Ovary (tissue), 10 donors: ENCODE measurements at places on chromosomes 6 and 20. TPM values are rescaled to one million over a fixed set of nuclear protein-coding genes. Genes with fewer than 3 reads are reported as not detected.
A peak's percentile ranks its signal among the peaks of the same experiment; 100 is the strongest.

GRCh38 chr6:11083491-11083890 lies 10.1 kb upstream of the SMIM13 start:
- no peak for DNase-seq

DNA sequence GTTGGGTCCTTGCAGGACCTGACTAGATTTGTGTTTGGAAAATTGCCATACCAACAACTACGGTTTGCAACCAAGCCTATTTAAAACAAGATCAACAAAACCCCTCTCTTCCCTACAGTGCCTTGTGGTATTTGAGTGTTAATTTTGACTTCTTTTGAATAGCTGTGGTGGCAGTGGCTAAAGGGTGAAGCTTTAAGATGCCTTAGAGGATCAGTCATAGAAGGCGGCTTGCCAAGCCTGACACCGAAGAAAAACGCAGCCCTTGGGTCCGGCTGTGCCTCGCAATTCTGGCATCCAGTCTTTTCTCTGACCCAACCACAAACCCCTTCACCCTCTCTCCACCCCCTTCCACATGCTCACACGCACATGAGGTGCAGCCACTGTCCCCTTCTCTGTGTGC lies 32.6 kb downstream of the BMP6 start:
- DNase-seq = no peak

- no peak for DNase-seq
Measured at GRCh38 chr6:64280569-64280968, 645.0 kb downstream of the PHF3 start.

DNA sequence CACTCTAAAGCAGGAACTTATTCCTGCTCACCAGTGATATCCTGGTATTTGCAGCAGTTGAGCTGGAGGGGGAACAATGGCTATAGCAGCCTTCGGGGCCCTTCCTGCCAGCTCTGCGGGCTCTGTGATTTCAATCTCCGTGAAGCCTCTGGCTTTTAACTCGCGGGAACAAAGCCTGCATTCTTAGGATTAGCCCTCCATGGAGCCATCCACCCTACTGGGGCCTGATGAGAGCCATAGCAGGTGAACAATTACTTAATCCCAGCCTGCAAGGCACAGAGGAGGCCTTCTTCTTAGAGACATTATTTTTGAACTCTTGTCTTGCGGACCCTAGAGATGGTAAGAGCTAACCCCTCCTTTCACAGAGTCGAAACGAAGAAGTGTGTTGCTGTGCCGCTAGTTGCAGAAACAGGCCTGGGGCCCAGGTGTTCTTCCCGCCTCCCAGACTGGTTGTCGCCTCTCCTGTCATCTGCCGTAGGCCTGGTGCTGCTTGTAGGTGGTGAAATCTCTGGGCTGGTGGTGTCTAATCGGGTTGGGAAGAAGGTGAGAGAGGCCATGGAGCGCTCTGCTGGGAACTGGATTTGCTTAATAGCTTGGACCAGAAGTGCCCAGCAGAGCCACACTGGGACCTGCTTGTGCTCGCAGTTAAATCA lies 9.7 kb downstream of the GHRH start:
- no peak for DNase-seq

- no peak for DNase-seq
Measured at GRCh38 chr6:44224029-44224964, 902 bp downstream of the SLC29A1 start.

DNA sequence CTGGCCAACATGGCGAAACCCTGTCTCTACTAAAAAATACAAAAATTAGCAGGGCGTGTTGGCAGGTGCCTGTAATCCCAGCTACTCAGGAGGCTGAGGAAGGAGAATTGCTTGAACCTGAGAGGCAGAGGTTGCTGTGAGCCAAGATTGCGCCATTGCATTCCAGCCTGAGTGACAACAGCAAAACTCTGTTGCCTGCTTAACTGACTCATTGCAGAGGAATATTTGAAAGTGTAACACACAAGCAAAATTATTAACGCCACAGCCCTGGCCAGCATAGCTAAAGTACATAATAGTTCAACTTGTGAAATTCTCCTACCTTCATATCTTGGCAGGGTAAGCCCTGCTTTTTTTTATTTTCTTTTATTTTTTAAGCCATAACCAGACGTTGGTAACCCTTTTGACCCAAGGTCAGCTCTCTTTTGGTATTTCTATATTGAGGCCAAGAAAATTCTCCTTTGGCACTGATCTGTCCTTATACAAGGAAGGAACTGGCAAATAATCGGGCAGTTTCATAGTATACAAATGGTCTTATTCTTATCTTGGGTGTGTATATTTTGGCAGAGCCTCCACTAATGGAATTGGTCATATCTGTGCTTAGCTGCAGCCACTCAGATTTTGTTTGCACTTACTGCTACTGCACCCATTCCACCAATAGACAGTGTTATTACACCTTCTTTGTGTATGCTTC lies 4.0 kb upstream of the ADGRF5 start:
- no peak for DNase-seq

DNA sequence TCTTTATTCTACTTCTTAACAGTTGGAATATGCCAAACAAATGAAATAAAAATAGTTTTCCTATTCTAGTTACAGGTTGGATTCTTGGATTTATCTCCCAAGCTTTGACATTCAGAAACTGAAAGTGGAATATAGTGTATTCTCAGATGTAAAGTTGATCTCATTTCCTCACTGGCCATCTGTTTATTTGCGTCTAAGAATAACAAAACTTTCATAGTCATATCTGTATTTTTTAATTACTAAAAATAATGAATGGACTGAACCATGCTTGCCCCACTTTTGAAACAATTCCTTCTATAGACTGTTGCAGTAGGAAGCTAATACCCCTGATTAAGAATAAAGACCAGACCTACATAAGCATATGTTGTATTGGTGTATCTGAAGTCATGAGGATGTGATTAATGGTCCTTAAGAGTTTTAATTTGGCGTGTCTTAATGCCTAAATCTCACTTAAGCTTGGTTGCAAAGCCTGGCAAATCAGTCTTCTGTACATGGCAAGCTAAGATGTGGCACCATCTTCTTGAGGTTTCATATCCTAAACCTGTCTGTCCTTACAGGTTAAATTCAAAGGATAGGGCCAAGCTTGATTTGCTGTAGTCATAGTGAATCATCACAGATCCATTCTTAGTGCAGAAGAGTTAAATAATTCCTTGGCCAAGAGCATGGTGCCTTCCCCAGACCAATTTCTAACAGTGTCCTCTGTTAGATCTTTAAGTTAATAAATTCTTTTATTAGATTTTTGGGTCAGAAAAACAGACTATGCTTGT lies 58.9 kb downstream of the FOXO3 start:
- no peak for DNase-seq

DNA sequence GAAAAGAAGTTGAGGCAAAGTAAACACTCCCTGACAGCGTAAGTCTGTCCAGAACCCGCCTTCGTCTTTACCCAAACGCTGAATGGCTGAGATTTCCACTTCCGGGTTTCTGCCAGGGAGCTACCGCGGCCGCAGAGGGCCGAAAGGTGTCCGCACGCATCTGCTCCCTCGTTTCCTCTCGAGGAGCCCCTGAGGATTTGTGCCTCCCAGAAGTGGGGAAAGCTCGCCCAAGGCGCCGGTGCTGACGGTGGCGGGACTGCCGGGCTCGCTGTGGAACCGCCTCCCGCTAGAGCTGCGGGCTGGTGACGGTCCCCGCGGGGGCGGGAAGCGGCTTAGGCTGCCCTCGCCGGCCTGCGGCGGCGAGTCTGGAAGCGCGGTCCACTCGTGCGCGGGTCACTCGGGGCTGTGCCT lies 1760.2 kb upstream of the DEFB115 start:
- DNase-seq = peak; percentile 42

GRCh38 chr20:31823360-31824124 lies 4.4 kb downstream of the MYLK2 start:
- DNase-seq = no peak

GRCh38 chr20:16488616-16489015 lies 84.6 kb downstream of the KIF16B start:
- no peak for DNase-seq

DNA sequence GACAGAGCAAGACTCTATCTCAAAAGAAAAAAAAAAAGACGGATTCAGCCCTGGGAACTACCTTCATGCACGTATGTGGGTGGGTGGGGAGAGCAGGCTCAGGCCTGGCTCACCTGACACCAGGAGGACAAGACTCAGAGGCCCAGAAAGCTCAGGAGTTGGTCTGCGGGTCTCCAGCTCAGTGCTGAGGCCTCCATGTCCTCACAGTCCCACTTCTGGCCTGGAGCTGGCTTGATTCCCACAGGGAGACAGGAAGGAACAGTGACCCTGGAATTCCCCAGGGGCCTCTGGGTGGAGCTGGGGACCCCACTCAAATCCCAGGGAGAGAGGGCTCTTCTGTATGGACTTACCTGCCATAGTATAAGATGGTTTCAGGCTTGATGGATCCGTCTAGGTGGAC lies 15.6 kb downstream of the ADA start:
- no peak for DNase-seq

DNA sequence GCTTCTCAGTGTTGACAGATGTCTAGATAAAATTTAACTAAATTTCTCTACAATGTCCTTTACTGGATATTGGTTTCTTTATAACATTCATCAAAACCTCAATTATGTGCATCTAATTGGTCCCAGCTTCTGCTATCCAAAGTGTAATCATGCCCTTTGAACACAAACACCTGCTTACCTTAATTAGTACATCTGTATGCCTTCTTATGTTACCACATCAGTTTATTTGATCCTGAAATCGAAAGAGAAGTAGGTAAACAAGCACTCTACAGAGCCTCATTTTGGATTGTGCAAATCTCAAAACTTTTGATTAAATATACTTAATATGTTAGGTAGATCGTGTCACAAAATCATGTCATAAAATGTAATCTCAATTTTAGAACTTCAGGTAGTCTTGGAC lies 36.5 kb downstream of the TAB2 start:
- DNase-seq = no peak

DNA sequence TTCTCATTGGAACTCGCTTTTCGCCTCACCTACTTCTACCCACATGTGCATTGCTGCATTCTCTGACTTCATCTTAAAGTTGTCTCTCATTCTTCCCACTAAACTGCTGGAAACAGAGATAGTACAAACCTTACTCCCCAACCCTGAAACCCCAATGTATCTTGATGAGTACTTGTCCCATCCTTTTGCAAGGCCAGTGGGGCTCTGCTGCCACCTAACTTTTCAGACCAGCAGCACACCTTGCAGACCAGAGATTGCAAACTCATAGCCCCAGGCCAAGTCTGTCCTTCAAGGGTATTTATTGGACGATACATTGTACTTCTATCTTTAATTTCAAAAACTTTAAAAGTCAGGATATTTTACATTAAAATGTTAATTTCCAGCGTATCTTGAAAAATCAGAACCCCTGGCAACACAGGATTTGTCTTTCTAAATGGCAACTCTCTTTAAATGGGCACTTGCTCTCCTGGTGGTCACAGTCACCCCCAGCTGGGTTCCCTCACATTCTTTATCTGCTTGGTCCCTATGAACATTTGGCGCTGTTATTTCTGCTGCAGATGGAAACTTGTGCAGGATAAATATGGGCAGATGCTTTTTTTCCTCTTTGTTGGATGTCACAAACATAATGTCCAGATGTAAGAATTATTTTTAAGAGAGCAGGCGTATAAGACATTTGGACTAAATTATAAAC lies 83.9 kb downstream of the SOD2 start:
- no peak for DNase-seq

GRCh38 chr6:51550243-51550642 lies 537.2 kb downstream of the PKHD1 start:
- DNase-seq = no peak

DNA sequence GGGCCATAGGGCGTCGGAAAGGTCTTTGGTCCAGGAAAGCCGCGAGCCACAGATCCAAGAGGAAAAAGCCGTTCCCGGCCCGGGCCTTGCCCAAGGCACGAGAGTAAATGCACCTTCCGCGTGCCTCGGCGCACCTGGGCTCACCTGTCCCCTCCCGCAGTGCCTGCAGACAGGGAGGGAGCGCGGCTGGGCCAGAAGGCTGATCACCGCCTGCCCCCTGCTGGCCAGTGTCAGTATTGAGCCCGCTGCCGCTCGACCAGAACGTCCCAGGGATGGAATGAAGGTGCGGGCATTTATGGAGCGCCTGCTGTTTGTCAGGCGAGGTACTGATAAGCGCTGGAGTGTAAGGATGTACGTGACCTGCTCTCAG lies 679 bp upstream of the LPIN3 start:
- peak; percentile 86 for DNase-seq

DNA sequence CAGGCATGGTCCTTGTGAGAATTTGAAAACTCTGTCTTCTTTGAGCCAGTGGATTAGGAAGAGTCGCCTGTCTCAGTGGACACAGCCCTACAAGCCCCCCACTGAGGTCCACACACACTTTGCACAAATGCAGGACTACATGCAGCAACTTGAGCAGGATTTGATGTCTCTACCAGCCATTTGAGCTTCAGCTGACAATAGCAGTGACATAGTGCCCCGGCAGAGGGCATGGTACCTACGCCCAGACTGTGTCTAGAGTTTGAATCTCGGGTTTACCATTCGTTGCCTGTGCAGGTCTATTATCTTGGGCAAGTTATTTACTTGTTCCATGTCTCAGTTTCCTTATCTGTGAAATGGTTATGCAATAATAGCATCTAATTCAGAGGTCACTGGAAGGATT lies 580.1 kb downstream of the TFAP2B start:
- no peak for DNase-seq

- DNase-seq = no peak
Measured at GRCh38 chr6:151070631-151071051, 169.1 kb upstream of the AKAP12 start.

GRCh38 chr6:33857932-33858475 lies 54.2 kb upstream of the MLN start:
- no peak for DNase-seq

DNA sequence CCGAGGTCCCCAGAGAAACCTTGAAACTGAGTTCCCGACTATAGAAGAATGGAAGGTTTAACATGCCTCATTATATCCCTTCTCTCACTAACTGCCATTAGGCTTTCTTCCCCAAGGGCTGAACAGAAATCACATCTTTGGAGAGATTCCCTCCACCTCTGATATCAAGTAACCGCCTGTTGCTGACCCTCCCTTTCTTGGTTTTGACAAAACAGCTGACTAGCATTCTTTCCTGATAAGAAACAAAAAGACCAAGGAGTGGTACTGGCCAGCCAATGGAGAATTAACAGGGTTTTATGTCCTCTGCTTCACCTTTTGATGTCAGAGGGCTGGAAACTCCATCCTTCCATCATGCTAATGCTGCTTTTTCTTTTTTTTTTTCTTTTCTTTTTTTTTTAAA lies 176.6 kb upstream of the ADGRB3 start:
- DNase-seq = no peak

- DNase-seq = no peak
Measured at GRCh38 chr6:39339096-39339867, 16.8 kb upstream of the KCNK16 start.

The ZSCAN23 gene
- total RNA-seq = 5.1 TPM

The GUCA1A gene
- total RNA-seq = not detected

The GRM4 gene
- total RNA-seq = 0.08 TPM

The RTEL1 gene
- total RNA-seq = 21.3 TPM

The RHAG gene
- total RNA-seq = 0.43 TPM

The PPP1R3G gene
- total RNA-seq = 1.6 TPM
